ENCODE measurements at places on chromosomes 1 and 21. TPM values are rescaled to one million over a fixed set of nuclear protein-coding genes. Genes with fewer than 3 reads are reported as not detected.

Gene NUP210L
- total RNA-seq = not detected

DNA sequence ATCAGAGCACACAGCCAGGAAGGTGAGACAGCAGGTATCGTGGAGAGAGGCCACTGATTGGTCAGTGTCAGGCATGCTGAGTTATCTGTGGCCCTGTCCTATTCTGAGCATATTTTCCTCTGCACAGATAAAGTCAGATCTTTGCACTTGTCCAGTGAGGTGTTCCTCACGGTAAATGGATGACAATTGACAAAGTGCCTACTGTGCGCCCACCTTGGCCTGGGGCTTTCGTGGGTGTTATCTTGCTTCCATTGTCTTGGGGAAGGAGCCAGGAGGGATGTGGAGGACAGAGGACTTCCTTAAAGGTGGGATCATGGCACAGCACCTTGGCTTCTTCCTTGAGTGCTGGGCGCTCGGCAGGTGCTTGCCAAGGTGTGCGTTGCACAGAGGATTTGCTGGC lies 46.0 kb upstream of the WNT4 start:
- no peaks in the 10 kb centered on the region for H3K36me3 ChIP-seq
- no peak overlapping the region for H3K27ac ChIP-seq
- H3K27me3 ChIP-seq = no peaks in the 10 kb centered on the region
- no peaks in the 10 kb centered on the region for H3K4me1 ChIP-seq

DNA sequence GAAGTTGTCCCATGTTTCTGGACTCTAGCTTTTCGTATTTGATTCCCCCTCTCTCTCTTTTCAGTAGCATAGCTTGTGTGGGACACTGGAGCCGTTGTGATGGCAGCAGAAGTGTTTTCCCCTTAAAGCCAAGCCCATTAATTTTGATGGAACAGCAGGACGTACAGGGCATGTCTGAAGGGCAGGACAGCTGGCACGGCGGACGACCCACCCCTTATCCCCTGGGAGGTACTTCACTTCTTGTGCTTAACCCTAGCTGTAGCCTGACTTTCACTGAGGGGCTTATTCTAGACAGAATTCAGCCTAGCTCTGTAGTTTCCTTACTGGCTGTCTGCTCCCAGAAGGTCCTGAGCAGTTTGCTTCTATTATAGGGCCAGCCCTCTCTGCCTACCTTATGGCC lies 8.6 kb upstream of the PPFIA4 start:
- no peaks in the 10 kb centered on the region for H3K4me1 ChIP-seq
- H3K27me3 ChIP-seq = no peaks in the 10 kb centered on the region
- no peak for DNase-seq
- H3K4me3 ChIP-seq = no peak overlapping the region

DNA sequence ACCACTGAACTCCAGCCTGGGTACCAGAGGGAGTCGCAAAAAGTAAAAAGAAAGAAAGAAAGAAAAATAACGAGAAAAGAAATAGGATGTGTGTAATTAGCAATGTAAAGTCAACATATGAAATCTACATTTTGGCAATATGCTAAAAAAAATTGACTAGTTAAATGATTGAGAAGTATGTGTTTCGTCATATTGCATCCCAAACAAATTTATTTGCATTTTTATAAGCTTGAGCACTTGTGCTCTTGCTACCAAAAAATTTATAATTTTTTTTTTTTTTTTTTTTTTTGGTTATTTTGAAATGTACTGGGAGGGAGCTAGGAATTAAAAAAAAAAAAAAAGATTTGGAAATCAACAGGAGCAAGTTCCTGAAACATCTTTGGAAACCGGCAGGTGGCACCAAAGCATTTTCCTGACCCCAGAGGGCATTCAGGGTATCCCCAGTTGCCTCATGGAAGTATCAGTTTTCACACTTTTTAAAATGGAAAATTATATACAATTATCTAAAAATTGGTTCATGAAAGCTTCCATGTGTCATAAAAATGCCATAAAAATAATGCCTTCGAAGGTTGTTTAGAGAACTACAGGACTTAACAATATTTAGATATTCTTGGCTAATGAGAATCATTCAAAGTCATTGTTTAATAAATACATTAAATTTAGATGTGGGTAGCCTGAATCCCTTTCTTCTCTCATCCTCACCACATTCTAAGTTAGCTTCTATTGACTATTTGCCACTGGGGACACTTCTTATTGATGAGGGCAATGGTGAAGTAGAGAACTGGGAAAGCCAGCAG lies 4.8 kb upstream of the HEATR1 start:
- no peaks in the 10 kb centered on the region for H3K36me3 ChIP-seq
- no peak overlapping the region for H3K27ac ChIP-seq
- H3K4me3 ChIP-seq = no peak overlapping the region

DNA sequence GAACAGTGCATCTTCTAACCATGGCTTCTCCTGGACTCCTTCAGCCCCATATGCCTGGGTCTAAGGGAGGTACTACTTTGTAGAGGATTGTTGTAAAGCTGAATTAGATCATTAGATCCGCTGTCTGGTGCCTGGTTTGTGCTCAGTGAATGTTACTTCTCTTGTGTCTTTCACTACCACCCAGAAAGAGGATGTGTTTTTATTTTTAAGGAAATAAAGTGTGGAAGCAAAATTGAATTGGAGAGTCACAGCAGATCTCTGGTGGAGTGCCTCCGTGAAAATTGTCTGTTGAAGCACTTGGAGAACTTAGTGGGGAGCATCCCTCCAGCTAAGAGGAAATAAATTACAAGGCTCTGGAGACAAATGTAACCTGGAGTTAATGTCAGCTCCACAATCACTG lies 101.8 kb upstream of the ARTN start:
- H3K4me3 ChIP-seq = no peak overlapping the region
- no peaks in the 10 kb centered on the region for H3K36me3 ChIP-seq
- H3K27ac ChIP-seq = no peak overlapping the region

GRCh38 chr1:97461782-97462181 lies 459.1 kb downstream of the DPYD start:
- no peaks in the 10 kb centered on the region for H3K36me3 ChIP-seq
- H3K27me3 ChIP-seq = no peaks in the 10 kb centered on the region
- no peak overlapping the region for H3K27ac ChIP-seq
- H3K4me3 ChIP-seq = no peak overlapping the region
- no peak for DNase-seq
- no peaks in the 10 kb centered on the region for H3K4me1 ChIP-seq

Gene MACO1
- 15.1 TPM for total RNA-seq

DNA sequence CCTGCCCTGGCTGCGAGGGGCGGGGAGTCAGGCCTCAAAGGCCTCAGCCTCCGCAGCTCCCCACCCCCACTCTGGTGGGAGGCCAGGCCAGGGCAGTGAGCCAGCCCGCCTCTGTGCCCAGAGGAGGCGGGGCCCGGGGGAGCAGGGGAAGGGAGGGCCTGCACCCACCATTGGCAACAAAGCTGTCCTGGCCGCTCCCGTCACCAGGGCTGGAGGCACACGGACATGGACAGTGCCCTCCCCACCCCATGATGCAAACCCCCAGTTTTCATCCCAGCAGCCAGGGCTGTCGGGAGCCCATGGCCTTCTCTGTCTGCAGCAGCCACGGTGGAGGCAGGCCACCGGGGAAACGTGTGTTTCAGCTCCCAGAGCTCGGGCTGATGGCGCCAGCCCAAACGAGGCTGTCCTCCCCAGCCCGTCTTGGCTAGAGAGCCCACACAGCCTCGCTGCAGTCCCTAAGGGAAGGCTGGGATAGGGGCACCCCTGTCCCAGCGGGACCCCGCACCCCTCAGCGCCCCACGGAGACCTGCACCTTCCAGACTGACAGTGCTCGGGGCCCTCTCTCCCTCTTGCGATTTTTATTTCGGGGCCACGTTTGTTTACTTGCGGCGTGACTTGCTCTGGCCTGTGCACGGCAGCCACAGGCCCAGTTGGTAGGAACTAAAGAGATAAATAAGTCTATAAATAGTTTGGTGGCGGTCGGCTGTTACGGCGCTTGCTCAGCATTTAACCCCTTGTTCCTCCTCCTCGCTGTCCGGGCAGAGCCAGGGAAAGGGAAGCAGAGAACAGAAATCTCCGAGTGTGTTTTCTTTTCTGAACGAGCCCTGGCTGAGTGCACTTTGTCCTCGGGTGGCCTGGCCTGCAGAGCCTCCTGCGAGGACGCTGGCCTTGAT lies 101.8 kb downstream of the PRDM16 start:
- H3K36me3 ChIP-seq = no peaks in the 10 kb centered on the region
- no peak for DNase-seq
- H3K27me3 ChIP-seq = no peaks in the 10 kb centered on the region
- H3K4me3 ChIP-seq = peak overlapping the region; percentile 55
- peaks cover 32% of the 10 kb centered on the region for H3K4me1 ChIP-seq

DNA sequence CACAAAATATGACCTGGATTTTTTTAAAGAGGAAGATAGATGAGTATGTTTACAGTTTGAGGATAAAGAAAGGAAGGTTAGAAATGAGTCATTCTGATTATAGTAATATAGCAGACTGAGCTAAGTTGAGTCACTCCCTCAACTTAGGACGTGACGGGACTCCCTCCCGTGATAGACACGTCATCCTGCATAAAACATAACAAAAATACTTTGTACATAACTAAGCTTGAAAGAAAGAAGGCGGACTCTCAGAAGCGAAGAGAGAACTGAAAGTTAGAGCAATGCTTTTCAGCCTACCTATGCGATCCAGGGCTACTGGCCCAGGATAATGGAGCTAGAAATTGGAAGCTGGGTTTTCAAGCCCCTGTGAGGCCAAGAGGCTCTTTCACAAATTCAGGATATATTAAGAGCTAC lies 53.0 kb upstream of the DESI2 start:
- H3K27me3 ChIP-seq = no peaks in the 10 kb centered on the region
- peak overlapping the region; percentile 75 for H3K27ac ChIP-seq
- no peaks in the 10 kb centered on the region for H3K36me3 ChIP-seq
- peak overlapping the region; percentile 29 for H3K4me3 ChIP-seq
- no peaks in the 10 kb centered on the region for H3K4me1 ChIP-seq
- DNase-seq = no peak

- no peaks in the 10 kb centered on the region for H3K36me3 ChIP-seq
- H3K4me3 ChIP-seq = no peak overlapping the region
These were observed 145.7 kb upstream of the TIAM1 start for GRCh38 chr21:31489726-31490125.

All from esophagus squamous epithelium (tissue), 5 donors.